ENCODE measurements at places on chromosomes 11 and 22.

GRCh38 chr11:17579451-17579850 lies 32.4 kb downstream of the OTOG start:
- no peak for DNase-seq

- DNase-seq = no peak
Observed at GRCh38 chr22:30036656-30037055, 43.6 kb upstream of the HORMAD2 start.

- peak; percentile 31 for DNase-seq
Observed at GRCh38 chr22:19494676-19495173, 15.0 kb downstream of the CDC45 start.

GRCh38 chr11:47241841-47242301 lies 6.7 kb downstream of the ACP2 start:
- DNase-seq = no peak

DNA sequence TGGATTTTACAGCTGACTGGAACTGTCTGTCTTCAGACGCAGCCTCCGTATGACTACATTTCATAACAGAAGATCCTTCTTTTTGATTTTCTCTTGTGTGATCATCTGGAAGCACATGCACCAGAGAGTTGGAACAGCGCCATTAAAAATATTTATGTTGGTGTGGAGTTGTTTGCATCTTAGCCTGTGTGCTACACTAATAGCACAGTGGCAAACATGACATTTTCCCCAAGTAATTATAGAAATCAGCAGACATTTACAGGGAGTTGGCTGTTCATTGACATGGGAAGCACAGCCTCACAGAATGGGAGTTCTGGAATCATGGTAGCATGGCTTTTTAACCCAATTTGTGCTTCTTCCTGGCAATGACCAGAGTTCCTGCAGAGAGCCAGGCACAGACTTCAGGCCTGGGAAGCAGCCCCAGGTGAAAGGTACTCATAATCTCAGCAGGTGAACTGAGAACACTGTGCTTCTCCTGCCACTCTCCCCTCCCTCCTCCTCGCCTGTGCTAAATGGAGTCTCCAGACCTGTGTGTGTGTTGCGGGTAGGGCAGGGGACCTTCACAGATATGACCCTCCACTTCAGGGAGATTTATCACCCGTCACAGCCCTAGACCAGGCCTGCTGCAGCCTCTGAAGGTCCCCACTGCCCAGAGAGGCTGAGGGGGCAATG lies 82.8 kb upstream of the PLET1 start:
- DNase-seq = no peak

DNA sequence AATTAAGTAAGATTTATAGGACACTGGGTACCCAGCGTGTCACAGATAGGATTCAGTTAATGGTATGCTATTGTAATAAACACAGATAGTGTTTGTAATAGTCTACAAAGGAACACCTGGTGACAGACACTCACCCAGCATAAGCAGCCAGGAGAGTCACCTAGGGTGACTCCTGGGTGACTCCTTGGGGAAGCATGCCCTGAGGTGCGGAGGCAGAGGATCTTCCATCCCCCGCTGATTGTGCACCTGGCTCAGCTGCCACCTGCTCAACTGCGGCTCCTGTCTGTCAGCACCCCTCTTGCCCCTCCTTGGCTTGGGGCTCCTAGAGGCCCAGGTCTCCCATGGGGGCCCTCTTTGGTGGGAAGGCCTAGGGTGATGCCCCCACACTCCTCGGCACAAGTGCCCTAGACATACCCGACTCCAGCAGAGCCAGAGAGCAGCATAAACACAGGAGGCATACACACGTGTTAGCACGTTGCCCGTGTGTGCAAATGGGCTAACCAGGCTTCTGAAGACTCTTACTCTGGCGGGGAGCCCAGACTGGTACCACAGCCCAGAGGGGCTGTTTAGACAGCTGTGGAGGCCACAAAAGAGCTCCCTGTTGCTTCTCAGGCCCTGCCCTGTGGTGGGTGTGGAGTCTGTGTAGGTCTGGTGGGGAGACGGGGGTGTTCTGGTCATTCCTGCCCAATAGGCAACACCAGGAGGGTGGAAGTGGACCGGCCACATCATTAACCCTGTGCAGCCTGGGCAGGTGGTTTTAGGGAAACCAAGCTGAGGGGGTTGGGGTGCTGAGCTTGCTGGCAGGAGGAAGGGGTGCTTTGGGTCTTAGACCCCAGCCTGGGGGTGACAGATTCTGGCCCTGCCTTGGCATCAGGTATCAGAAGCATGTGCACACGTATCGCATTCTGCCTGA lies 3.0 kb downstream of the INPPL1 start:
- DNase-seq = no peak

DNA sequence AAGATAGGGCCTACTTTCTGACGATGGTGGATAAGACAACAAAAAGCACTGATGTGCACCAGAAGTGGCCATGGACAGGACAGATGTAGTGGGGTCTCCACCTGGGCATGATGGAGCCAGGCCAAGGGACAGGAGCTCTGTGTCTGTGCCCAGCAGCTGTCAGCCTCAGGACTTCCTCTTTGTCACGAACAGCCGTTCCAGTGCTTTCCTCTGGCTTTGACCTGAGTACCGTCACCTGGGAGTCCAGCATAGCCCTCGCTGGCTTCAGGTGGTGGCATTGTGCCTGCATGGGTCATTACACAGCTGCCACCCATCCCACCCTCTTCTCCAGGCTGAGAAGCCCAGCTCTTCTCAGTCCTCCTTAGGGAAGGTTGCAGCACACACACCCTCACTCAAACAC lies 137.8 kb downstream of the GRIK4 start:
- no peak for DNase-seq

- DNase-seq = peak; percentile 68
Observed at GRCh38 chr11:130001461-130002351, 929 bp downstream of the PRDM10 start.

DNA sequence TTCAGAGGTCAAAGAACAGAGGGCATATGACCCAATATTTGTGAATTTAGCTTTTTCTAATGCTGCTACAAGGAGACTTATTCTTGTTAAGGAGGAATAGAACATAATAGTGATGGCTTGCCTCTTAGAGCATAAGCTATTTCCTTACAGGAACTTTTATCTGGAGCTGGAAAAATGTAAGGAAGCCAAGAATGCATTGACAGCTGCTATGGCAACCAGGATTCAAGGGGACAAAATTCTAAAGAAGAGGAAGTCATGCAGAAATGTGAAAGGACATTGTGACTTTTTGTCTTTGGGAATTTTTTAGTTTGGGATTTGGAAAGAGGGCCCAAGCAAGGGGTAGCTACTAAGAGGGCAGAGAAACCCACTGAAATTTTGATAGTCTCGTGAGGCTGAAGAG lies 51.1 kb downstream of the EHF start:
- no peak for DNase-seq

- no peak for DNase-seq
Observed at GRCh38 chr22:19705181-19705934, 8.9 kb upstream of the SEPTIN5 start.

DNA sequence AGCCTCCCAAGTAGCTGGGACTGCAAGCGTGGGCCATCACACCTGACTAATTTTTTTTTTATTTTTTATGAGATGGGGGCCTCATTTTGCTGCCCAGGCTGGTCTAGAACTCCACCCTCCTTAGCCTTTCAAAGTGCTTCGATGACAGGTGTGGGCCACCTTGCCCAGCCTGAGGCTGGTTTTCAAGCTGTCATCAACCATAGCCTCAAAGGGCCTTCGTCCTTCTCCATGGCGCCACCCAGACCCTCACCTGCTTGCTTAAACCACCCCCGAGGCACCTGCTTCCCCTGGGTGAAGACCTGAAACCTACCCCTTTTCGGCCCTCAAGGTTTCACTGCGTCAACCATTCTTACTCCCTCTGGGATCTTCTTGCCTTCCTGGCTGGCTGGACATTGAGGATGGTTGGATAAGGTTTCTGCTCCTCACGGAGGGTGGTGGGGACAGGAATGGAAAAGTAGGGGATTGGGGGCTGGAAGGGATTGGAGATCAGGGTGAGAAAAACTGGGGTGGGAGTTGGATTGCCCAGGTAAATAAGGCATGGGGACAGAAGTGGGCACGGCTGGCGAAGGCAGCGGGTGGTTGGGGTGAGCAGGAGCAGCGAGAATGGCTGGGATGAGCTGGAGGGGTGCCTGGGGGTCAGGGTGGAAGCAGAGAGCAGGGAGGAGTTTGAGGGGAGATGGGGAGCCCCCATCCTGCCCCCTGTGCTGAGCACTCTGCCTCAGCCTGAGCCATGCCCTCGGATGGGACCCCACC lies 2.8 kb upstream of the ACR start:
- DNase-seq = peak; percentile 50

DNA sequence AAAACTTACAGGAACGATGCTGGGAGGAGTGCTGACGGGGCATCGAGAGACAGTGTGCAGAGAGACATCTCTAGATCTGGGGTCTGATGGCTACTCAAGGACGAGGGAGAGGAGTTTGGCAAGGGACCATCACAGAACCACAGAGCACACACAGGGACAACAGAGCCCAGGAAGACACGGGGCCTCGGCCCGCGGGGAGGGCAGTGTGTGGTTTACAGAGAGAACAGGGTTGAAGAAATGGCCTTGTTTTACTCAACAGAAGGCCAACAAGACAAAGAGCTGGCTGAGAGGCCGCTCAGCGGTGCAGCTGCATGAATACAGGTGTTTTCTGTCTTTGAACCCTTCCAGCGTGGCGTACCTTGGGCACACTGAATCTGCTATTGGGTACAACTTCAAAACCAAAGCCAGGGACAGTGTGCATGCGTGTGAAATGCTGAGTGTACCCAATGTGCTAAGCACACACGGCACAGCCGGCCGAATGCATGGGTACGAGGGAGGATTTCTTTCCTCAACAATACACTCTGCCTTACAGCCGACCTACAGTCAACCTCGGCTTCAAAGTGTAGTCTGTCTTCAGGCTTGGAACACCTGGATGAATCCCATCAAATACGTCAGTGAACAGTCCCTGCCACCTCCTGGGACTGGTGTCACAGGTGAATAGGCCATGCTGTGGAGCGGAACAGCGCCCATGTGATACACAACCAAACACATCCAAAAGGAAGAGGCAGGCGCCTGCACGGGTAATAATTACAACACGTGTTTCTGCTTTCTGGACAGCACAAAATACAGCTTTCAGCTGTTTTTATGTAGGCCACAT lies 20.7 kb upstream of the BID start:
- DNase-seq = no peak

- DNase-seq = no peak
Observed at GRCh38 chr22:30413745-30414524, 11.6 kb upstream of the MTFP1 start.

DNA sequence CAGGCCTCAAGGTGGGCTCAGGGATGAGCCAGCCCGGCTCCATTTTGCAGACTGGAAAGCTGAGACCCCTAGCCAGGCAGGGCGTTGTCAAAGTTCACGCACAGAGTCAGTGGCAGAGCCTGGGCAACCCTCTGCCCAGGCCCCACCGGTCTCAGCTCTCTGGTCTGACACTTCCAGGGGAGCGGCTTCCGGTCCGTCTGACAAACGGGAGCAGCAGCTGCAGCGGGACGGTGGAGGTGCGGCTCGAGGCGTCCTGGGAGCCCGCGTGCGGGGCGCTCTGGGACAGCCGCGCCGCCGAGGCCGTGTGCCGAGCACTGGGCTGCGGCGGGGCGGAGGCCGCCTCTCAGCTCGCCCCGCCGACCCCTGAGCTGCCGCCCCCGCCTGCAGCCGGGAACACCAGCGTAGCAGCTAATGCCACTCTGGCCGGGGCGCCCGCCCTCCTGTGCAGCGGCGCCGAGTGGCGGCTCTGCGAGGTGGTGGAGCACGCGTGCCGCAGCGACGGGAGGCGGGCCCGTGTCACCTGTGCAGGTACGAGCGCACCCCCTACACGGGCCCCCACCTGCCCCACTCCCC lies 36.0 kb downstream of the CD6 start:
- no peak for DNase-seq

DNA sequence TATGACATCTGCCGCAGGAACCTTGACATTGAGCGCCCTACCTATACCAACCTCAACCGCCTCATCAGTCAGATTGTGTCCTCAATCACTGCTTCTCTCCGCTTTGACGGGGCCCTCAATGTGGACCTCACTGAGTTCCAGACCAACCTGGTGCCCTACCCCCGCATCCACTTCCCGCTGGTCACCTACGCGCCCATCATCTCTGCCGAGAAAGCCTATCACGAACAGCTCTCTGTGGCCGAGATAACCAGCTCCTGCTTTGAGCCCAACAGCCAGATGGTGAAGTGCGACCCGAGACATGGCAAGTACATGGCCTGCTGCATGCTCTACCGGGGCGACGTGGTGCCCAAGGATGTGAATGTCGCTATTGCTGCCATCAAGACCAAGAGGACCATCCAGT lies 16.0 kb downstream of the TUBA8 start:
- no peak for DNase-seq

GRCh38 chr22:45441138-45441537 lies 27.6 kb downstream of the RIBC2 start:
- peak; percentile 81 for DNase-seq

DNA sequence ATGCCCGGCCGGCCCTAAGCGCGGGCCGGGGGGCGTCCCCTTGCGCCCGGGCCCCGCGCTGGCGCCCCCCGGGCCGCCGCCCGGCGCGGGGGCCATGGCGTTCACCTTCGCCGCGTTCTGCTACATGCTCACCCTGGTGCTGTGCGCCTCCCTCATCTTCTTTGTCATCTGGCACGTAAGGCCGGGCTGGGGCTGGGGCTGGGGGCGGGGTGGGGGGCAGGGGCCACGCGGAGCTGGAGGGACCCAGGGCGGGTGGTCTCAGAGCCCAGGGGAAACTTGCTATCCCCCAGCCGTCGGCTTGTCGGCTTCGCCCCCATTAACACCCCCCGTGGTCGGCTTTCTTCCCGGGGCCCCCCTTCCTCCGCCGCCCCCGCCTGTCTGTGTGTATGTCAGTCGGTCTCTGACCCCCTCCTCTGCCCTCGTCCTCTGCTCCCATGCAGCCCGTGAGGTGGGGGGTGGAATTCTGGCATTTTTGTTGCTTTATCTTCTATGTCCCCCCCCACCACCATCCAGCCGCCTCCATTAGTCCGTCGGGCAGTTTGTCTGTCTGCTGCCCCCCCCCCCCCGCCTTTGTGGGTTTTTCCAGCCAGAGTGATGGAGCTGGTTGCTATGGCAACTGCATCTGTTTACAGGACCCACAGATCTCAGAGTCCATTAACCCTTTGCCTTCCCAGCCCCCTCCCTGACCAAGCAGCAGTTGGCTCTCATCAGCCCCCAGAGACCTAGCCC lies 552 bp downstream of the CNIH2 start:
- no peak for DNase-seq

GRCh38 chr11:121553806-121554205 lies 101.0 kb upstream of the SORL1-AS1 start:
- DNase-seq = no peak

DNA sequence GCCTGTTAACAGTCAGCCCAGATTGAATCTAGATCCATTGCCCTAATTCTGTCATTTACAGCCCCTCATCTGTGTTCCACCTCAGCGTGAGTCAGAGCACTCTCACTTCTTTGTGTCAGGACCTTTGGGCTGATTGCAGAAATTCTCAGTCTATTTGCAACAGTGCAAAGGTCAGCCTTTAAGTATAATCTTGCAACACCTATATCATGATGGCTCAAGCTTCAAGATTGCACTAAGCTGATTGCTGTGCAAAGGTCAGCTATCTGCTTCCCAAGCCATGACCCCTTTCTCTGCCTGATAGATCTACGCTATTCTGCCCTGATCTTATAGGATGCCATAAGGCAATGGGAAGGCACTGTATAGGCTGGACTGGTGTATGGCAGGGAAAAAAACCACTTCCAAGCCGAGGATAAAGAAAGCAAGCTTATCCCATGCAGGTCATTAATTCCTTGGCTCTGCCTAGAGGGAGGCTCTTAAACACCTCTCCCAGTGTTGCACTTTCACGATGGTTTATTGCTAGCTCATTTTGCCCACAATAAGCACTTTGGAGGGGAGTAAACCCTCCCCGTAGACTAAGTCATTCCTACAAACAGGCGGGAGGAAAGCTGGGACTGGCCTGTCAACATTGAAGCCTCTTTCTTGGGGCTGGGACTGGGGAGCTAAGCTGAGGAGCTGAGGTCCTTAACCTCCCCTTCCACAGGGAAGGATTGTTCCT lies 100.6 kb downstream of the RRAS2 start:
- no peak for DNase-seq

All from ascending aorta (tissue), 2 donors.